ENCODE measurements at places on chromosomes 11 and 22.
A peak's percentile ranks its signal among the peaks of the same experiment; 100 is the strongest.

DNA sequence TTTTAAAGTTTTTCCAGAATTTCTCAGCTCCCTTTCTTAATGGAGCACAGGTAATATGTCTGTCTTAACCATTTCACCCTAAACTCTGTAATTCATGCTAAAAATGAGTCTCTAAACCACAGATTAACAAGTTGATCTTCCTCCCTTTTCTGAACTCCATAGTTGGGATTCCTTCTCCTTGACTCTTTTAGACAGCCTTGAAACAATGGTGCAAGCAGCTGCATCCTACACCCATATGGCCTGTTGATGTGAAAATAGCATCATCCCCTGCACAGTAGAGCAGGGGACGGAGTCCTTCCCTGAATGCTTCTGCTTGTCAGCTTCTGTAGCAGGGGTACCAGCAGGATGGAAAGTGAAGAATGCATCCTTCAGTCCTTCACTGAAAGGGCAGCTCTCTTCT lies 192.8 kb upstream of the SORL1-AS1 start:
- DNase-seq, result no peak

- peak; percentile 94 for DNase-seq
These were observed 98.6 kb upstream of the AKIP1 start for GRCh38 chr11:8812438-8812837.

- no peak for DNase-seq
These were observed 110.1 kb upstream of the LMO1 start for GRCh38 chr11:8373519-8374432.

DNA sequence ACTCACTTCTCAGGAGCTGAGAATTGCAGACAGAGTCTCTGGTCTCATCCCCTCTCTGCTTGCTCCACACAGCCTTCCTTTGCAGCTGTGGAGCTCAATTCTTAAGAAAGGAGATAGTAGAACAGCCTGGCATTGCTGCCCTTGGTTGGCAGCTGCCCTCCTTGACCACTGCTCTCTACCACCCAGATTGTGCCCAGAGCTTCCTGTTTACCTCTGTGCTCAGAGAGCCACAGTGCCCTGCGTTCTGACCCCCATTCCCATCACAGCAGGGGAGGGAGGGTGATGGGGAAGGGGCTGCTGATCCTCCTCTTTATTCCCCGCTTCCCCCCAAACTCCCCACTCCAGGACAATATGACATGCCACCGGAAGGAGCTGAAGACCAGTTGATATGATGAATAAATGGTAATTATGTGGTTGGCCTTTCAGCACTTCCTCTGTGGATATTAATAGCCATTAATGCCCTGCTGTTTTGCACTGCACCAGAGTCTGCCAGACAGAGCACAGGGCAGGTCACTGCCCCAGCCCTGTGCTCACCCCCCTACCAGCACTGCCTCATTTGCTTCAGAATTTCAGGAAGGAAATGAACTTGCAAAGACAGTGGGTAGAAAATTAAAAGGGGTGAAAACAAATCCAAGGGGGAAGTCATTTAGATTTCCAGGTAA lies 426.8 kb upstream of the CADM1 start:
- DNase-seq, result peak; percentile 88

- DNase-seq, result peak; percentile 38
These were observed 60.4 kb upstream of the ZBED5 start for GRCh38 chr11:10918275-10918674.

DNA sequence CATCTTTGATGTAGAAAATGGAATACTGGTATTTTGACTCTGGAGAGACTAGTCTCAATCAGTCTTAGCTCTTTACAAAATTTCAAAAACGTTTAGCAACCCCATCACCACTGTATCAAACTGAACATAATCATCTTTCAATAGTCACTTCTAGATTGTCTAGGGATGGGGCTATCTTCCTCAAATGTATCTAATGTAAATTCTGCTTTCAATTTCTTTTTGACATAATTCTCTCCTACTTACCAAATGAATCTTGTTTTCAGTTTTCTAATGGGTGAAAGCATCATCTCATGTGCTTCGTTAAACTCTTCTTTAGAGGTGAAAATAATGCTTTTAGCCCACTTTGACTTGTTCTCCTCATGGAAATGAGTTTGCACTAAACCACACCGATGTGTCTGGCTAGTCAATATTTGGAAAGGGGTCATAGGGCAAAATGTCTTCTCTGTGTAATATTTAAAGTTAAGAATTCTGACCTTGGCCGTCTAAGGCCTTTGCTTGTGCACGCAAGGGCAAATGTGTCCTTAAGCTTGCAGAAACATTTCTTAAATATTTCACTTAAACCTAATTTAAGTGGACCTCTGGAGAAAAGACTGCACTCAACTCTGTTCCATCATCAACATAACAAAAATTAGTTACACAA lies 5.2 kb downstream of the SIK3 start:
- no peak for DNase-seq

DNA sequence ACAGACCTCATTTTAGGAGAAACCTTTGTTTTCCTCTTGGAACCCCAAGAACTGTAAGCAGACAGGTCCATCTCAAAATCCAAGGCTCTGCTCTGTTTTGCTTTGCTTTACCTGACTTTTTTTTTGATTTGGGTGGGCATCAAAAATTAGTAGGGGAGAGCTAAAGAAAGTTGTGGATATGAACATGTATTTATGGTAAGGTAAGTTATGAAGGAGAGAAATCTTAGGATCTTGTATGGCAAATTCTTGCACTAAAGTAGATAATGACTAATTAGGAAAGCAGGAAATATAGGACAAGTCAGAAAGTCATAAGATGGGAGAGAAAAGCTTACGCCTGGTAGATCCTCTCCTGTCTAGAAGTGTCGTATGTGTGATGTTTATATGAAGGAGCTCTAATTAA lies 116.1 kb upstream of the VPREB1 start:
- no peak for DNase-seq

GRCh38 chr11:131695889-131696429 lies 325.5 kb downstream of the NTM start:
- no peak for DNase-seq

GRCh38 chr11:19719960-19720359 lies 7.3 kb downstream of the NAV2 start:
- DNase-seq, result no peak

All from suppressor macrophage (primary cell).